Right forelimb (tissue), 1 donor: ENCODE measurements at places on chromosomes 4 and X.

GRCh38 chr4:13844740-13845139, 217.2 kb upstream of the BOD1L1 start:
- DNase-seq = no peak

DNA sequence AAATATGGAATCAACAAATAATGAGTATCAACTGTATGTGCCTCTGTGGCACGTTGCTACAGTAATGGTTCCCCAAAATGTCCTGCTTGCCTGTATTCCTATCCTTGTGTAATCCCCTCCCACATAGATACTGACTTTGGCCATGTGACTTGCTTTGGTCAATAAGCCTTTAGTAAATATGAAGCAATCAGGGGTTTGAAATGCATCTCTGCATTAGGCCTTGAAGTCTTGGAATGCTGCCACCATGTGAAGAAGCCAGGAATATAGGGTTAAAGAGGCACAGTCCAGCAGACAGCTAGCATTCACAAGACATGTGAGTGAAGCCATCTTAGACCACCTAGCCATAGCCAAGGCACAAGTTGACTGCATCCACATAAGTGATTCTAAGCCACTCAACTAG, 190.9 kb downstream of the GABRB1 start:
- no peak for DNase-seq

DNA sequence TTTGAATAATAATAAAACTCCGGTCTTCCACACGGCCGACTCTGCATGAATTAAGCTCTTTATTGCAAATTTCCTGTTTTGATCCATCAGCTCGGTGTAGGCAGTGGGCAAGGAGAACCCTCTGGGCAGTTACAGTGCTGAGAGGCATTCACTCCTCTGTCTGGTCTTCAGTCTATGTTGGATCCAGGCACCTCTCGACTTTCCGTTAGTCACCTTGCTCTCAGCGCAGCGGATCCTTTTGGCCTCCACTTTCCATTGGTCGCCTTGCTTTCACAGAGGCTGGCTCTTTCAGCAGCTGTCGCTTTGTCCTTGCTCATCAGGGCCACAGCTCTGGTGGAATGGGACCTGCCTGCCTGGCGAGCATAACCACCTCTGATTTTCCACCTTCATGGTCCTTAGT, 52.9 kb downstream of the TRMT44 start:
- no peak for DNase-seq

GRCh38 chr4:180314972-180315371, 1928.2 kb upstream of the TENM3 start:
- no peak for DNase-seq

GRCh38 chrX:37779857-37780256, at the start of gene CYBB:
Gene CYBB, plus strand, starts transcription at chrX:37780059. Its CDS starts 19 bp downstream, at chrX:37780078.
- DNase-seq = no peak

- no peak for DNase-seq
These were observed 58.7 kb upstream of the STARD8 start for GRCh38 chrX:68588602-68589371.

DNA sequence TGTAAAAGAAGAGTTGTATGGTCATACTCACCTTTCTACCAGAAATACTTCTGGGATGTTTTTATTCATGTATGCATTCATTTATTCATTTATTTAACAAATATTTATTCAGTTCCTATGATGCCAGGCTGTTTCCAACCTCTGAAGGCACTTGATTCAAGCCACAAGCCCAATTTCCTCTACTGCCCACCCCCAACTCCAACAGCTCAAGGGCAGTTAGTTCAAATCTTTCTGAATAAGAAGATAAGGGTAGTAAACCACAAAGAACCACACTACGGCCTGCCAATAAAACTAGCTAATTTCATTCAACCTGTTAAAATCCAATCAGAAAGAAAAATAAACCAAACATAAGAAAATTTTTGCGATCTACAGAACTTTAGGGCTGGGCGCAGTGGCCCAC, 31.2 kb downstream of the LRBA start:
- no peak for DNase-seq

DNA sequence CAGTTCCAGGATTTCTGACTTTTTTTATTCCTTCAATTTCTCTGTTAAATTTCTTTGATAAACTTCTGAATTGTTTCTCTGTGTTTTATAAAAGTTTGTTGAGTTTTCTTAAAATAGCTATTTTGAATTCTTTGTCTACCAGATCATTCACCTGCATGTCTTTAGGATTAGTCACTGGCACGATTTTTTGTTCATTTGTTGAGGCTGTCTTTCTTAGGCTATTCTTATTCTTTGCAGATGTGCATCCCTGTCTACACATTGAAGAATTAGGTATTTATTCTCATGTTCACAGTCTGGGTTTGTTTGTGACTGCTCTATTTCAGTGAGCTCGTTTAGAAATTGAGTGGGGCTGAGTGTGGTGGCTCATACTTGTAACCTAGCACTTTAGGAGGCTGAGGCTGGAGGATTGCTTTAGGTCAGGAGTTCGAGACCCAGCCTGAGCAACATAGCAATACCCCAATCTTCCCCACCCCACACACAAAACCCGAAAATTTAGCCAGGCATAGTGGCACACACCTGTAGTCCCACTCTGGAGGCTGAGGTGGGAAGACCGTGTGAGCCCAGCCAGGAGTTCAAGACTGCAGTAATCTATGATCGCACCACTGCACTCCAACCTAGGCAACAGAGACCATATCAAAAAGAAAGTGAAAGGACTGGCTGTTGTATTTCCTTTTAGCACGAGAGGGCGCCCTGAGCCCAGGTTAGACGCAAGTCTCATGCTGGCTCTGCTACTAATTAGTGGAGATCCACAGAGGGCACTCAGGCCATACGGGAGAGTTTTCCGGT, 42.0 kb downstream of the F8 start:
- DNase-seq = peak; percentile 75

- DNase-seq = no peak
These were observed 602 bp upstream of the SCARB2 start for GRCh38 chr4:76214177-76214675.

DNA sequence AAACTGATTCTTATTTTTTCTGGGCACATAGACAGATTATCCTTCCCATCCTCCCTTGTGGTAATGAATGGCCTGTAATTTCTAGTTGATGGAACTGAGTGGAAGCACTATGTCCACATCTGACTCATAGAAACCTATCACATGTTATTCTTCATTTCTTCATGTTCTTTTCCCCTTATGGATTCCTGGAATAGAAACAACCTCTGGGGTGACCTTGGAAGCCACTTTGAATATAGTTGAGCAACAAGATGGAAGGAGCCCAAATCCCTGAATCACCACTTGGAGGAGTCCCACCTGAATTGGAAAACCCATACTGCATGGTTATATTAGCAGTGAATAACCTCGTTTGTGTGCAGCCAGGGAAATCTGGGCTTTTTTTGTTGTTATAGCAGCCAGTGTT, 137.8 kb downstream of the MID1IP1 start:
- DNase-seq = no peak

- no peak for DNase-seq
These were observed 90.7 kb upstream of the DCLK2 start for GRCh38 chr4:149987330-149988086.

GRCh38 chr4:38531141-38531727, 132.8 kb upstream of the KLF3 start:
- no peak for DNase-seq

DNA sequence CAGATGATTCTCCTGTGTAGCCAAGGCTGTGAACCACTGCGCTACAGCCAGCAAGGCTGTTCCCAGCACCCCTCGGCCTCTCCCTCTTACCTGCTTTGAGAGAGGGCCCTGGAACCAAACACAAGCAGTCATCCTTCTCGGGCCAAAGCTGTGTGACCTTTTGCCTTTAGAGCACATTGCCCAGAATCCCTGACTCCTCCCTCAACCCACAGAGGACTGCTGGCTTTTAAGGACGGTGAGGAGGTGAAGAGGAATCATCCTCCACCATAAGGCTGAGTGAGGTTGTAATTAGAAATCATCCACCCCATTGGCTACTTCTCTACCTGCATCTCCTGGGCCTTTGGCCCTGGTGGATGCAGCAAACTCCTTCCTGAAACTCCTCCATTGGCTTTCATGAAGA, 93.6 kb upstream of the PJA1 start:
- no peak for DNase-seq

- DNase-seq = no peak
These were observed 585.3 kb upstream of the ATOH1 start for GRCh38 chr4:93243262-93243661.

GRCh38 chr4:33111117-33111516, 2390.9 kb downstream of the PCDH7 start:
- DNase-seq = no peak
